ENCODE measurements at places on chromosomes 12 and 14.
A peak's percentile ranks its signal among the peaks of the same experiment; 100 is the strongest.

- DNase-seq = no peak
Measured at GRCh38 chr14:102645746-102646440, 53.4 kb downstream of the RCOR1 start.

DNA sequence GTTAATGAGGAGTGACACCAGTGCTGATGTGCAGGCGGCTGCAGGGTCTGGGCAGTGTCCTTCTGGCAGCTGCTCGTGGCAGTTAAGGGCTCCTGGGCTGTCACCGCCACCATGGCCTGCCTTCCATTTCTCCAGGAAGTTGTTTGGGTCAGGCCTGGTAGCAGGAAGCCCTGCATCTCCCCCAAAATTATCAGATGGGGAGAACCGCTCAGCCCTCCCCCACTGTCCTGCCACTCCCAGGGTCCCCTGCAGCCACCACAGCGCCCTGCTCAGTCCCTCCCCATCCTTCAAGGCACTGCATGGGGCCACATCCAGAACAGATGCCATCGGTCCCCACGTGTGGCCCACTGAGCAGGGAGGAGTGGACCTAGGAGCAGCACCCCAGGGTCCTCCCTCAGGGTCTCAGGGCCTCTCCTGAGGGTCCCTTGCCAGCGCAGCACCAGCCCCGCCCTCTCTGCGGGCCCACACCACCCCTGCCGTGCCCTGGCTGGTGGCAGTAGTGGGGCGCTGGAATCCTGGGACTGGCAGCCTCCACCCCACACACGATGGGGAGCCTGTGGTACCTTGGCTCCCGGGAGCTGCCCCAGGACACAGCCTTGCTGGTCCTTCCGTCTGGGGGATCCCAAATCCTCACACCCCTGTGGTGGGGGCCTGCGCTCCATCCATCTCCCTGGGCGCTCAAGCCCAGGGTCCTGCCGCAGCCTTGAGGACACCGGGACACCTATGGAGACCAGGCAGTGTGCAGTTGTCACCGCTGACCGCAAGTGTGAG lies 10.3 kb upstream of the AMN start:
- no peak for DNase-seq

DNA sequence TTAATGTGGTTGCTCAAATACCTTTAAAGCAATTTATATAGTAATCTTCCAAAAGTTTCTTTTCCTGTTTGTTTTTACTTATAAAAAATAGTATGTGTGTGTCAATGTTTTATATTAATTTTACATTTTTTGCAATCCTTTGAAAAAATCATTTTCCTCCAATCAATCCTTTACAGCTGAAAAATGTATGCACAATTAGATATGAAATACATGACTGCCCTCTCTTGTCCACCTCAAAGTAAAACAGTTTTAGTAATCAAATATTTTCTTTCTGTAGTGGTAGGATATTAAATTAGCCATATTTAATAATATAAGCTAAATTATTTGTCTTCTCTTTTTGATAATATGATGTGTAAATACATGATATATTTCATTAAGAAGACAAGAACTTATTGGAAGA lies 269.9 kb downstream of the ADAMTS20 start:
- DNase-seq = no peak

DNA sequence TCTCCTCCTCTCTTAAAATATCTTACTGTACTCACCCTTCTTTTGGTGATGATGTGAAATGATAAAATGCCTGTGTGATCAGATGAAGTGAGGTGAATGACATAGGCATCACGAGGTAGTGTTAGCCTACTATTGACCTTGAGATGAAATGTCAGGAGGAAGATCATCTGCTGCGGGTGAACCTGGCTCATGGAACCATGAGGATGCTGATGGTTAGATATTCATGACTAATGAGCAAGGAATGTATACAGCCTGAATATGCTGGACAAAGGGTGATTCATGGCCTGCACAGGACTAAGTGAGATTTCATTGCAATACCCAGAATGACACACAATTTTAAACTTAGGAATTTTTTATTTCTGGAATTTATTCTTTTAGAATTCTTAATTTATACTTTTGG lies 89.6 kb downstream of the DAAM1 start:
- peak; percentile 22 for DNase-seq

DNA sequence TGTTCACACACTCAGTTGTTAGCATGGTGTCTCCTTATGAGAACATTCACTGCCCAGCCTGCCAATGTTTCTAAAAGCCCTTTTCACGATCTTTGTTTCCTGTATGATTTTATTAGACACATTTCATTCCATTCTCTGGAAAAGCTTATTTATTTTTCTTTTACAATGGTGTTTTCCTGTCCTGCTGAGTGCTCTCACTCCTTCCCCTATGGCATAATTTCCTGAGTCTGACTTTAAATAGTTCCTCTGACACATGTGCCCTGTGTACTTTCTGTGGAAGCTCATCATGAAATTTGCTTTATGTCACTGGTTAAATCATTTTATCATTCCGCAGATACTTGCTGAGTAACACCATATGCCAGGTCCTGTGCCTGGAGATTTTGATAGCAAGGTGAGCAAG lies 612.0 kb downstream of the FLRT2 start:
- no peak for DNase-seq
